ENCODE measurements at places on chromosomes 12 and 14.
A peak's percentile ranks its signal among the peaks of the same experiment; 100 is the strongest.

DNA sequence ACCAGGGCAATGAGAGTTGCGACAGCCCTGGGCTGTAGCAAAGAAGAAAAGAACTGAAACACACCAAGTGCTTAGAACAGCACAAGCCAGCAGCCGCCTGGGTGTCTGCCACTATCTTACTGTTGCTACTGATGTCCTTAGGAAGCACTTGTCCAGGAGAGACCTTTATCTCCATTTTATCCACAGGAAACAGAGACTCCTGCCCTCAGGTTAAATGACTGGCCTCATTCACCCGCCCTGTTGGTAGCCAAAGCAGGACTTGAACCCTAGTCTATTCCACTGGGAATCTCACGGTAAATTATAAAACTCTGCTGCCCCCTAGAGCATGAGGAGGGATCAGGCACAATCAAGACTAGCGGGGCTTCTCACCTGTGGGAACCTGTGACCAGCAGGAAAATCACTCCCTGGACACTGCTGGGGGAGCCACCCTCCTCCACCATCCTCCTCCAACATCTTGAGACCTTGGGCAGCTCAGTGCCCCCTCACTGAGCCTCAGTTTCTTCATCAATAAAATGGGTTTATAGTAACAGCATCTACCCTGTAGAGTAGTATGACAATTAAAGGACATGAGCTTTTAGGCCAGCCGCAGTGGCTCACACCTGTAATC lies 20.5 kb upstream of the TESC start:
- DNase-seq = peak; percentile 87

DNA sequence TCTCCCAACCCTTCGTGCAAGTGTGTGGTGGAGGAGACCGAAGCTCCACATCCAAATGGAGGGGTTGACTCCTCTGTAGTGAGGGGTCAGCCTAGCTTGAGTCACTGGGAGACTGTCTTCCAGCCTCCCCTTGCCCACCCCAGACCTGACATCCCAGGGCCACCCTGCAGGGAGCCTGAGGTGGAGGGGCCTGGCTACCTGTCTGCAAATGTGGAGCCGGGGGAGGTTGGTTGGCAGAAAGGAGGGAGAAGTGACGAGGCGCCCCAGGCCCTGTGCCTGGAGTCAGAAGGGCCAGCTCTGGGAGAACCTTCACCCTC lies 37.5 kb downstream of the NFKBIA start:
- DNase-seq = no peak

- no peak for DNase-seq
Observed at GRCh38 chr12:43167691-43168090, 384.3 kb downstream of the ADAMTS20 start.

- DNase-seq = no peak
Observed at GRCh38 chr12:25072906-25073650, 121.9 kb downstream of the DNAI7 start.

- DNase-seq = no peak
Observed at GRCh38 chr14:73462815-73463214, 4.5 kb upstream of the NUMB start.

- DNase-seq = no peak
Observed at GRCh38 chr14:69587389-69587788, 12.7 kb upstream of the CCDC177 start.

DNA sequence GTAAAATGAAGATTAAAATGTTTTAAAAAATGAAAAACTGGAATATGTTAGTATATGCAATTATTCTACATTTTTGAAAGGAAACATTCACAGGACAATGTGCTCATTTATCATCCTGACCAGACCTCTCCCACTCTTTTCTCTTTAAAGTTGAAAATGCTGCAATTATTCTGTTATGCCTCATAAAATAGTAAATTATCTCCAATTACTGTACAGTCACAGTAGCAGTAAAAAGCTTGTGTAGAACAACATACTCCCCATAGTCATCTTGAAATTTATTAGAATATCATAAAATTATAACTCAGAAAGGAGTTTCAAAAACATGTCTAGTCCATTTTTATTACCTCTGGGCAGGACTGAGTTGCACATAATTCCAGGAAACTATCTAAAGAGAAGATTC lies 250.3 kb downstream of the SYT1 start:
- DNase-seq = no peak

DNA sequence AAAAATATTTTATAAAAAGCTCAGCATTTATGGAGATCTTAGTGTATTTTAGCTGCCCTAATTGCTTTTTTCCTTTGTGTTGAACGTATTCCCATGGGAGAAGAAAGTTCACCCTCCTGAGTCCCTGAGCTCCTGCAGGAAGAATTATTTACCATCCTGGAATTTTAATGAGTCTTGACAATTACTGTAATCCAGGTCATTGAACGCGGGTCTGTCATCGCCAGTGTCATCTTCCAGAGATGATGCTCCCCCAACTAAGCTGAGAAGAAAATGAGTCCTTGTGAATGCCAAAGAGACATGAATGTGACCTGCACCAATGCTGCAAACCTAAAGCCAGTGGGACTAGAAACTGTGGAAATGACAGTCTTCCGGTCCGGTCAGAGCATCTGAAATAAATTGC lies 129.5 kb downstream of the FBXL14 start:
- no peak for DNase-seq

DNA sequence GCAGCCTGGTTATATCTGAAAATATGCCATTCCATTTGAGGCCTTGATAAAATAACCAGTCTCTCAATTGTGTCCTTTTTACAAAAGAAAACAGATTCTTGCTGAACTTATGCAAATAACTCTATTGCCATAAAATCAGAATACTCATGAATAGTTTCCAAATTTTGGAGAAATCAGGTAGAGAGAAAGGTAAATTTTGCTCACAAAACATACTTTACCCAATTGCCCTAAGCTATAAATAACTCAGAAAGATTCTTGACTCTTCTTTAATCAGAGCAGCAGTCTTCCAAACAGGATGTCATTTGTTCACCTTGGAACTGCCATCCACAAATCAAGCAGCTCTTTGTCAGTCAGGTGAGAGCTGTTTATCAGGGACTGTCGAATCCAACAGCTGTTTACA lies 12.6 kb downstream of the ZNF26 start:
- DNase-seq = no peak
